ENCODE measurements at places on chromosomes 1 and 21. TPM values are rescaled to one million over a fixed set of nuclear protein-coding genes. Genes with fewer than 3 reads are reported as not detected.

The KRTAP19-2 gene
- polyA plus RNA-seq = not detected

The SELENBP1 gene
- 132 TPM for polyA plus RNA-seq

The PTTG1IP gene
- 205 TPM for polyA plus RNA-seq

The IGSF9 gene
- 15.8 TPM for polyA plus RNA-seq

The SPOCD1 gene
- polyA plus RNA-seq = 0.38 TPM

DNA sequence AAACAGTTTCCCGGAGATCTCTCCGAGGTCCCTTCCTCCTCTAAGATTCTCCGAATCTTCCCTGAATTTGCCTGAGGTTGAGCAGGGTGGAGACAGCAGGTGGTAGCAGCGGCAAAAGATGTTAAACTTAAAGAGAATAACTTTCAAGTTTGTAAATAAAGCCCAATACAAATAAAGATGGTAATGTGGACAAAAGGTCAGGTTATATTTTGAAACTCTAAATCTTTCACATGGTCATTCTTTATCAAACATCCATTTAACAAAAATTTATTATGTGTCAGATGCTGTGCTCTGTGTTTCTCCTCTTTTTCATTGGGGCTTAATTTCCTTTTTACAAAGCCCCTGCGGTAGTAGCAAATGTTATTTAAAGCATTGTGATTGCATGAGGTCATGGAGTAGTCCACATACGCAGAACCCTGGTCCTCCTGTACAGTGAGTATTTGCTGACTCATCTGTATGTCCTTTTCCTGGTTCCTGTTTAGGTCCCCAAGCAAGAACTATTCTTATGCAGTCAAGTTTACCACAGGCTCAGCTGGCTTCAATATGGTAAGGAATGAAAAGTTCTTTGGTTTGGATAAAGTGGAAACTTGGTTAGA, 119.2 kb downstream of the ITSN1 start:
- H3K36me3 ChIP-seq = peaks cover 6% of the 10 kb centered on the region
- peak overlapping the region; percentile 46 for H3K27ac ChIP-seq
- H3K27me3 ChIP-seq = no peaks in the 10 kb centered on the region
- H3K4me1 ChIP-seq = peaks cover 17% of the 10 kb centered on the region

GRCh38 chr1:19360016-19360415, 47.9 kb downstream of the SLC66A1 start:
- H3K27ac ChIP-seq = no peak overlapping the region
- no peaks in the 10 kb centered on the region for H3K27me3 ChIP-seq
- no peaks in the 10 kb centered on the region for H3K36me3 ChIP-seq
- no peak overlapping the region for H3K4me3 ChIP-seq

GRCh38 chr1:75079538-75080290, 54.5 kb upstream of the LHX8 start:
- no peaks in the 10 kb centered on the region for H3K4me1 ChIP-seq
- H3K36me3 ChIP-seq = no peaks in the 10 kb centered on the region
- DNase-seq = no peak
- H3K4me3 ChIP-seq = no peak overlapping the region

GRCh38 chr1:190068304-190068703, 409.4 kb downstream of the BRINP3 start:
- H3K27me3 ChIP-seq = no peaks in the 10 kb centered on the region
- DNase-seq = no peak
- no peaks in the 10 kb centered on the region for H3K36me3 ChIP-seq
- H3K4me3 ChIP-seq = no peak overlapping the region

DNA sequence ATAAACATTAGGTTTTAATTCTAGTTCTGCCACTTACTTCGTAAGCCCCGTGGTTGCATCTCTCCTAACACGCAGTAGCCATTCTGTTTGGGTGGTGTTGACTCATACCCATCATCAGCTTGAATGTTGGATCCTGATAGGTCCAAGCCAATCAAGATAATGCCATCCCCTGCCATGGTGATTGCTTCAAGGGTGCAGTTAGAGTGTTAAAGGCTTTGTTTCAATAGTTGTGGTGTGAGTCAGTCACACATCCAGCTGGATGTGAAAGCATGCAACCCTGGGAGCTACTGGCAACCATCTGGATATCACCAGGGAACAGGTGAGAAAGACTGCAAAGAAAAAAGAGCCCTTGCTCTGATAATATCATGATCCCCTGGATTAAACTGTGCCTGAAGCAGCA, 69.1 kb downstream of the OMA1 start:
- H3K27ac ChIP-seq = no peak overlapping the region
- H3K4me3 ChIP-seq = no peak overlapping the region
- no peaks in the 10 kb centered on the region for H3K36me3 ChIP-seq
- no peaks in the 10 kb centered on the region for H3K27me3 ChIP-seq
- no peaks in the 10 kb centered on the region for H3K4me1 ChIP-seq

- no peak for DNase-seq
- no peak overlapping the region for H3K27ac ChIP-seq
- no peaks in the 10 kb centered on the region for H3K4me1 ChIP-seq
Observed at GRCh38 chr1:53696571-53696970, 42.4 kb downstream of the GLIS1 start.

GRCh38 chr1:206544562-206545257, 37.4 kb downstream of the RASSF5 start:
- H3K27ac ChIP-seq = no peak overlapping the region
- H3K4me1 ChIP-seq = peaks cover 16% of the 10 kb centered on the region
- no peaks in the 10 kb centered on the region for H3K36me3 ChIP-seq
- no peaks in the 10 kb centered on the region for H3K27me3 ChIP-seq
- no peak for DNase-seq

- no peak for DNase-seq
- H3K4me3 ChIP-seq = no peak overlapping the region
- no peak overlapping the region for H3K27ac ChIP-seq
Observed at GRCh38 chr1:98103617-98104285, 182.9 kb upstream of the DPYD start.

DNA sequence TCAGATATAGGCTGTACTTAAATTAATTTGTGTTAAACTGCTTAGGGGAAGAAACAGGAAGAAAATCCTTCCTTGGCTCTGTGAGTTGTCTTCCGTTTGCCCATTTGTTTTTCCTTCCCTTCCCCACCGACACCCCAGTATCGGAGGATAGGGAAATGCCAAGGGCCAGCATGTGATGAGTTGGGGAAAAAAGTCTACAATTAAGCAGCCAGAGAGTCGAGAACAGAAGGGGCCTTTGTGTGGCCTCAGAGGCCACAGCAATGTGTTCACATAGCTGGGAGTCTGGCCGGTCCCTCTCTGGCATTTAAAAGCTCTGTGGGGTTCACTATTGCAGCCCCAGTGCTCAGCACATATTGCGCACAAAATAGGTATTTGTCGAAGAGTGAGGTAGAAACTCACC, 489.3 kb downstream of the MATN1 start:
- no peaks in the 10 kb centered on the region for H3K36me3 ChIP-seq
- no peak overlapping the region for H3K27ac ChIP-seq
- no peak overlapping the region for H3K4me3 ChIP-seq

- no peak overlapping the region for H3K4me3 ChIP-seq
- peaks cover 46% of the 10 kb centered on the region for H3K27me3 ChIP-seq
- H3K27ac ChIP-seq = peak overlapping the region; percentile 28
- no peaks in the 10 kb centered on the region for H3K36me3 ChIP-seq
- H3K4me1 ChIP-seq = no peaks in the 10 kb centered on the region
Observed at GRCh38 chr1:9990944-9991343, 6.1 kb upstream of the RBP7 start.

DNA sequence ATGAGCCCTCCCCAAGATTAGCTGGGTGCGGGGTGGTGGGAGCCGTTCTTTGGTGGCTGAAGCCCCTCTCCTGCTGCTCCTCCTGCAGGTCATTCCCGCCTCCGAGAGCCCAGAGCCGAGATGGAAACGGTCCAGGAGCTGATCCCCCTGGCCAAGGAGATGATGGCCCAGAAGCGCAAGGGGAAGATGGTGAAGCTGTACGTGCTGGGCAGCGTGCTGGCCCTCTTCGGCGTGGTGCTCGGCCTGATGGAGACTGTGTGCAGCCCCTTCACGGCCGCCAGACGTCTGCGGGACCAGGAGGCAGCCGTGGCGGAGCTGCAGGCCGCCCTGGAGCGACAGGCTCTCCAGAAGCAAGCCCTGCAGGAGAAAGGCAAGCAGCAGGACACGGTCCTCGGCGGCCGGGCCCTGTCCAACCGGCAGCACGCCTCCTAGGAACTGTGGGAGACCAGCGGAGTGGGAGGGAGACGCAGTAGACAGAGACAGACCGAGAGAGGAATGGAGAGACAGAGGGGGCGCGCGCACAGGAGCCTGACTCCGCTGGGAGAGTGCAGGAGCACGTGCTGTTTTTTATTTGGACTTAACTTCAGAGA, 448 bp downstream of the G0S2 start:
- DNase-seq = peak; percentile 46
- peak overlapping the region; percentile 84 for H3K27ac ChIP-seq
- H3K27me3 ChIP-seq = peaks cover 4% of the 10 kb centered on the region

- peak overlapping the region; percentile 57 for H3K27ac ChIP-seq
- peaks cover 34% of the 10 kb centered on the region for H3K4me1 ChIP-seq
- no peak overlapping the region for H3K4me3 ChIP-seq
Observed at GRCh38 chr1:9061252-9061960, 8.0 kb downstream of the SLC2A5 start.

DNA sequence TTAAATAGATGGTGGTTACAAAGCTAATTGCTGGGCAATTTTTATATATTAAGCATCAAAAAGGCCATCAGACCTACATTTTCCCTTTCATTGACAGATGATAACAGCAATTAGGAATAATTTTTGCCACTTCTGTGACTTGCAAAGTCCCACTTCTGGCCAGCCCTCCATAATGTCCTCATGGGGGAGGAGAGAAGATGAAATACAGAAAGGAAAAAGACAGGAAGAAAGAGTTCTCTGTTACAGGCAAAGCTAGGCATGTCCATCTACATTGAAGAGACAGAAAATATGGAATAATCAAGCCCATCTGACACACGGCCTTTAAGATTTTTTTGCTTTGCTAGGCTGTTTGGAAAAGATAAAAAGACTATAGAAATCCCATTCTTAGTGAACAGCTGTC, 108.0 kb downstream of the ENAH start:
- H3K36me3 ChIP-seq = no peaks in the 10 kb centered on the region
- H3K4me3 ChIP-seq = no peak overlapping the region
- DNase-seq = no peak
- H3K27me3 ChIP-seq = no peaks in the 10 kb centered on the region
- H3K4me1 ChIP-seq = no peaks in the 10 kb centered on the region

DNA sequence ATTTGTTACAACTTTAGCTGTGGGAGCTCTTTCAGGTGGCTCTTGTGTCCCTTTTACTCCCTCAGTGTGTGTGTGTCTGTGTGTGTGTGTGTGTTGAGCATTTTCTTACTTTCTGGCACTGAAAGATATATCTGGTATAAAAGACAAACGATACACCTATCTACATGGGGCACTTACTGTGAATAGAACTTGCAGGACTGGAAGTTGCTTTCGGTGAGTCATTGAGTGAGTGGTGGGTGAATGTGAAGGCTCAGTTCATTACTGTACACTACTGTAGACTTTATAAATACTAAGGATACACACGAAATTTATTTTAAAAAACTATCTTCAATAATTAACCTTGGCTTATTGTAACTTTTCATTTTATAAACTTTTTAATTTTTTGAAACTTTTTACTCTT, 38.7 kb downstream of the BTBD8 start:
- no peaks in the 10 kb centered on the region for H3K36me3 ChIP-seq
- no peak overlapping the region for H3K27ac ChIP-seq
- no peaks in the 10 kb centered on the region for H3K27me3 ChIP-seq
- no peak for DNase-seq

GRCh38 chr21:37758982-37759381, 157.3 kb downstream of the KCNJ6 start:
- no peaks in the 10 kb centered on the region for H3K27me3 ChIP-seq
- no peak overlapping the region for H3K27ac ChIP-seq
- H3K4me1 ChIP-seq = no peaks in the 10 kb centered on the region
- H3K36me3 ChIP-seq = no peaks in the 10 kb centered on the region

DNA sequence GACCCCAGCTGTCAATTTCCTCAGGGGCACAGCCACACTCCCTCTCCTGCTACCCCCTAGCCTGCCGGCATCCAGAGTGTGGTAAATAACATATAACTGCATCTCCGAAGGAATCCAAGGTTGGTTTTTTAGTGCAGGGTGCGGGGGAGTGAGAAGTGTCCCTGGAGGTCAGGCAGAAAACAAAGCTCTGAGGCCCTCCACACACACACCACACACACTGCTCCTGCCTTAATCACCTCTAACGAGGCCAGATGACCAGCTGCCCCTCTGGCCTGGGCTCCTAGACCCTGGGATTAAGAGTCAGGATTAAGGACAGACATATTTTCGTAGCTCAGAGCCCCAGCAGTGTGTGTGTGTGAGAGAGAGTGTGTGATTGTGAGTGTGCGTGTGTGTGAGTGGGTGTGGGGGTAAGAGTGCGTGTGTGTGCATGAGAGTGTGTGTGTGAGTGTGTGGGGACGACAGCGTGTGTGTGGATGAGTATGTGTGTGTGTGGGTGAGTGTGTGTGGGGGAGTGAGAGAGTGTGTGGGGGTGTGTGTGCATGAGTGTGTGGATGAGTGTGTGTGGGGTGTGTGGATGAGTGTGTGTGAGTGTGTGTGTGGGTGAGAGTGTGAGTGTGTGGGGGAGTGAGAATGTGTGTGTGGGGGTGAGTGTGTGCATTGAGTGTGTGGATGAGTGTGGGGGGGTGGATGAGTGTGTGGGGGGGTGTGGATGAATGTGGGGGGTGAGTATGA, 14.6 kb downstream of the SDC3 start:
- no peak overlapping the region for H3K4me3 ChIP-seq
- H3K4me1 ChIP-seq = peaks cover under 1% of the 10 kb centered on the region
- no peak for DNase-seq
- no peak overlapping the region for H3K27ac ChIP-seq
- H3K36me3 ChIP-seq = no peaks in the 10 kb centered on the region

- DNase-seq = peak; percentile 50
- H3K4me1 ChIP-seq = peaks cover 6% of the 10 kb centered on the region
- H3K36me3 ChIP-seq = no peaks in the 10 kb centered on the region
- H3K4me3 ChIP-seq = no peak overlapping the region
- H3K27ac ChIP-seq = no peak overlapping the region
- H3K27me3 ChIP-seq = no peaks in the 10 kb centered on the region
Observed at GRCh38 chr1:155307247-155307740, 1.4 kb upstream of the FDPS start.

- no peak overlapping the region for H3K4me3 ChIP-seq
- no peak overlapping the region for H3K27ac ChIP-seq
- H3K4me1 ChIP-seq = no peaks in the 10 kb centered on the region
- no peaks in the 10 kb centered on the region for H3K27me3 ChIP-seq
- no peak for DNase-seq
- H3K36me3 ChIP-seq = no peaks in the 10 kb centered on the region
Observed at GRCh38 chr1:157356601-157357000, 195.7 kb downstream of the FCRL5 start.

- H3K4me1 ChIP-seq = no peaks in the 10 kb centered on the region
- no peaks in the 10 kb centered on the region for H3K27me3 ChIP-seq
- DNase-seq = no peak
- H3K27ac ChIP-seq = no peak overlapping the region
- no peak overlapping the region for H3K4me3 ChIP-seq
Observed at GRCh38 chr1:159817276-159818041, 9.2 kb upstream of the SLAMF8 start.

DNA sequence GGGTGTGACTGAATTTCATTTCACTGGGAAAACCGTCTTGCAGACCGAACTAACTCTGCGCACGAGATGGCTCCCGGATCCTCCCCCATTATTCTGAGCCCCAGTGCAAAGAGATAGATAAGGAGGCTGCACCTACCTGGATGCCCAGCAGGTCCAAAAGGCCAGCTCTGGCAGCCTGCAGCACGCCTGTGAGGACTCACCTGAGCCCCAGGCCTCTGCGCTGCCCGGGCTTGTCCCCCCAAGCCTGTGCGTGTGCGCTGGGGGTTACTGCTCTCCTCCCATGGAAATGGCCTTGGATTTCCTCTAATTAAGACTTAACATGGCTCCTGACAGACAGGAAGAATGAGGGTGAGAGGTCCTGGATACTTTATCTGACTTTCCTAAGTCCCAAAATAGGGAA, 83.4 kb downstream of the MDM4 start:
- DNase-seq = no peak
- no peak overlapping the region for H3K4me3 ChIP-seq
